ENCODE measurements at places on chromosomes 2 and 18. TPM values are rescaled to one million over a fixed set of nuclear protein-coding genes. Genes with fewer than 3 reads are reported as not detected.

The ELOA2 gene
- not detected for total RNA-seq

The COL4A4 gene
- total RNA-seq = not detected

DNA sequence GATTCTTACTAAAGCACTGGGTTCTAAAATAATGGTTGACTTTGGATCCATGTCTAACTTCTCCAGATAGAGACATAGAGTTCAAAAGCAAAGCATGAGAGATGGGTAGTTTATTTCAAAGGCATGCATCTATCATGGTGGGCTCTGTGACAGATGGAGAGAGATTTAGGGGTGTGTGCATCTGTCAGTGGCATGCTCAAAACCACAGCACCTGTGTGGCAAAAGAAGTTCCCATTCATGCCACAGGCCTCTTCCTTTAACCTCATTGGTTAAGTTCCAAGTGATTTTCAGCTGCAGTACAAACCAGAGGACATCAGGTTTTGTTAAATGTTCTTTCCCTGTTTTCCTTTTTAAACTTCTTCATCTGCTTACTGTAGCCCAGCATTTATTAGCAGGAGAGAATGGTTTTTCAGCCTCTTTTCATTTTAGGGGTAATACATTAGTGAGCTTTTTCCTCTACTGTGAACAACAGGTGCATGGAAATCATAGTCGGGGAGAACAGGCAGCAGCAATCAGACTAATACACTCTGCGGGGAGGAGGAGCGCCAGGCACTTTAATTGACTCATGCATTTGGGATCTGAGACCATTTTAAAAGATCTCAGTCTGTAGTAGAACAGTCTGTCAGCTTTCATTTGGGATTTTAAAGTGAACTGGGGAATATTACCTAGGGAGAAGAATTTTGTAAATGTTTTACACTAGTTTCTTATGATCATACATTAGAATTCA lies 52.4 kb upstream of the UPP2 start:
- DNase-seq = no peak

- peak; percentile 61 for DNase-seq
Observed at GRCh38 chr2:173218326-173219056, 136.2 kb upstream of the CDCA7 start.

The DSC3 gene
- not detected for total RNA-seq

The DNER gene
- total RNA-seq = 9.2 TPM

GRCh38 chr2:83837823-83838222 lies 621.3 kb downstream of the SUCLG1 start:
- no peak for DNase-seq

The GAREM1 gene
- 9.5 TPM for total RNA-seq

GRCh38 chr2:182921234-182921633 lies 54.8 kb upstream of the FRZB start:
- DNase-seq = no peak

GRCh38 chr2:143026411-143027054 lies 102.7 kb upstream of the ARHGAP15 start:
- DNase-seq = peak; percentile 13

GRCh38 chr2:181190711-181191110 lies 210.3 kb downstream of the UBE2E3 start:
- DNase-seq = peak; percentile 61

DNA sequence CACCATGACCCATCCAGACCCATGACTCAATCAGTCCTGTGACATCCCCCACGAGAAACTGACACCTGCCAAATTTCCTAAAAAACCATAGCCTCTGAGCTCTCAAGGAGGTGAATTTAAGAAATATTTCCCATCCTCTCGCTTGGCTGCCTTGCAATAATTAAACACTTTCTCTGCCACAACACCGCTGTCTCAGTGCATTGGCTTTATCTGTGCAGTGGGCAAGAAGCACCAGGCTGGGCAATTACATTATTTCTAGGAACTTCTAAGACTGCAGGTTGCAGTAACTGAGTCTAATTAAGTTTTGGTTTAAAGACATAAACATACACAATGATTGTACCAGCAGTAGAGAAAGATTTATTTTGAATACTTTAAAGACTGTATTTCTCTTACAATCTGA lies 22.0 kb upstream of the RTTN start:
- no peak for DNase-seq

The LYG2 gene
- not detected for total RNA-seq

The UGT1A8 gene
- total RNA-seq = not detected

The RAB1A gene
- total RNA-seq = 119 TPM

The CTAGE1 gene
- not detected for total RNA-seq

All from A673 (cell line).